OCI-M1 (cell line): ENCODE measurements at places on chromosomes 12 and 14.
A peak's percentile ranks its signal among the peaks of the same experiment; 100 is the strongest.

GRCh38 chr14:33755358-33755757 lies 195.5 kb downstream of the EGLN3 start:
- no peak for DNase-seq

- DNase-seq, result no peak
These were observed 64.1 kb upstream of the DYNC1H1 start for GRCh38 chr14:101900253-101900652.

GRCh38 chr14:61476754-61477410 lies 155.5 kb downstream of the PRKCH start:
- peak; percentile 84 for DNase-seq

DNA sequence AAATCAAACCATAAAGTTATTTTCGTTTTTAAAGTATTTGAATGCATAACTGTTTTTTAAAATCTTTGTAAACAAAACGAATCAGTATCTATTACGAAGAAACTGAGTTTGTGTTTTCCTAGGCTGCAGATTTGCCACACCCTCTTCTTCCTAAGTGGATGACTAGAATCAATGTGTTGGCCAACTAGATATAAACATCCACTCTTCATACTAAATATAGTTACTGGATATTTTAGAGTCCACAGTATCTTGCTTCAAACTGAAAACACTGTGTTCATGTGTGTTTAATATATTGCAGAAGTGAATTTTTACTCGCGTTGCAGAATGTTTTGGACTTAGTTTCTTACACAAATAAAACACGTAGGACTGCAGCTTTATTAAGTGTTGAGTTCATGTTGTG lies 63.2 kb downstream of the KLHL28 start:
- no peak for DNase-seq

GRCh38 chr14:99595034-99595433 lies 9.0 kb downstream of the CCDC85C start:
- peak; percentile 31 for DNase-seq

GRCh38 chr14:54782751-54783659 lies 119.6 kb downstream of the GCH1 start:
- DNase-seq, result peak; percentile 2

- no peak for DNase-seq
These were observed 168.3 kb downstream of the RMST start for GRCh38 chr12:97630875-97631274.

DNA sequence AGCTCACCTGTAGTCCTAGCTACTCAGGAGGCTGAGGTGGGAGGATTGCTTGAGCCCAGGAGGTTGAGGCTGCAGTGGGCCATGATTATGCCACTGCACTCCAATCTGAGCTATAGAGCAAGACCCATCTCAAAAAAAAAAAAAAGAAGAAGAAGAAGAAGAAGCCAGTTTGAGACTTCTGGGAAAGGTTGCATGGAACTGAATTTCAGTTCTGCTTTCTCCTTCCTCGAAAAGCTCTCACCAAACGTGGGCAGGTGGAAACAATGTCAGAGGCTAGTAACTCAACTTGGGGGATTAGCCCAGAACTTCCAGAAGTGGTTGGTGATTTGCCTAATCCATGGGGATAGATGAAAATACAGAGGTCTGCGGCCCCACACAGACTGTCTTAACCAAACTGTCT lies 18.7 kb downstream of the FLVCR2 start:
- DNase-seq, result peak; percentile 2

DNA sequence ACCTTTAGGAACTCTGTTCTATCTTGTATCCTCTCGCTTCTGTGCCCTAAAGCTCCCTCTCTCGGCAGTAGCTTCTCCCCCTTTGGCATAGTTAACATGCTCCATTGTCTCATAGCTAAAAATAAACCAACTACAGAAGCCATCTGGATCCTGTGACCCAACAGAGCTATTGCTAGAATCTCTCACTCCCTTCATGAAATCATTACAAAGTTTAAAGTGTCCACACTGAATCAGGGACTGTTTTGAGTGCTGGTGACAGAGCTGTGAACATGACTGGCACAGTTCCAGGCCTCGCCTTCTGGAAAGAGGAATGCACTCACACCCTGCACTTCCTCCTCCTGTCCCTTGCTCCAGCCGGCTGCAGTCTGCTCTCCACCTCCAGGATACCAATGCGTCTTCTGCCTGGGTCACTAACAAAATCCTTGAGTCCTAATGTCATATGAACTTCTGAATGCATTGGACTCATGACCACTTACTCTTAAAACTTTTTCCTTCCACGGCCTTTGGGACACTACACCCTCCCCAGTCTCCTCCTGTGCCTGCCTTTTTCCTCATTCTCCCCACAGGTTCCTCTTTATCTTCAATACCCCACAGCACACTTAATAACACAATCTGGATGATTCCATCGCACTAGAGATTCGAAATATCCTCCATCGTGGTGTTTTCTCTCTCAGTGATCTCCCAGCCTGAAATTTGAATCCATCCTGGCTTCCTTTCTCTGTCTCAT lies 13.2 kb downstream of the PLBD1 start:
- peak; percentile 64 for DNase-seq

- DNase-seq, result peak; percentile 30
These were observed 2.9 kb downstream of the PHLDA1 start for GRCh38 chr12:76028571-76029277.

DNA sequence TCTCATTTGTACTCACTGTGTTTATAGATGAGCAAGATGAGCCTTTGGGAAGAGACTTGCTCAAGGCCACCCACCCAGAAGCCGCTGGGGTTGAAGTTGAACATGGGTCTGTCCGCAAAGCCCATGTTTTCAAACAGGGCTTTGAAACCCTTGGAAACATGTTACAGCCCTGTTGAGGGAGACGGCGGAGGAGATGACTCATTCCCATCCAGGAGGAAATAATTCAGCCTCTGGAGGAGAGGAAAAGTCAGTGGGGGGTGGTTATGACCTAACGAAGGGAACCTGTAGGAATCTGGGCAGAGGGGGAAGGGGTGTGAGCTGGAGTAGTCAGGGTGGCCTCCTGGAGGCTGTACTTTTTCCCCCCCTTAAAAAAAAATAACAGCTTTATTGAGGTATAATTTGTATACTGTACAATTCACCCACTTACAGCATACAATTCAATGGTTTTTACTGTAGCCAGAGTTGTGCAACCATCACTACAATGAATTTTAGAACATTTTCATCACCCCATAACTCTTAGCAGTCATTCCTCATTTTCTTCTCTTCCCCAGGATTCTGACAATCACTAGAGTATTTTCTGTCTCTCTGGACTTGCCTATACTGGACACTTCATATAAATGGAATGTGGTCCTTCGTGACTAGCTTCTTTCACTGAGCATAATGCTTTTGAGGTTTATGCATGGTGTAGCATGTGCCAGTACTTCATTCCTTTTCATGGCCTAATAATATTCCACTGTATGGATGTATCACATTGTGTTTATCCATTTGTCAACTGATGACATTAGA lies 1.9 kb upstream of the RIN3 start:
- DNase-seq, result no peak
